ENCODE measurements at places on chromosomes 6 and 20.

GRCh38 chr20:49593466-49594142 is 25.7 kb upstream of the PTGIS start:
- DNase-seq: no peak

DNA sequence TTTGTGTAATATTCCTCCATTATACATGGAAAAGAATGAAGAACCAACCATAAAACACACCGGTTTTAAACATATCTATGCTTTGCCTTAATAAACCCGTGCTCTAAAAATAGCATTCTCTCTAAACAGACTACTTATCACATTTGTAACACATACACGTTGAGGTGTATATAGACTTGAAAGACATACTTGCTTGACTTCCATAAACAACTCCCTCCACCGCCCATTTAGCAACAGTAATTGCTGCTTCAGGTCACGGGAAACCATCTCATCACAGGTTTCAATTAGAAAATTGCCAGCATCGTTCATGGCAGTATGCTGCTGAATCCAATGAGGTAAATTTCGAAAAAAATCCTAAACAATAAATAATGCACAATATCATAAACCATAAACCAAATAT is 174.0 kb downstream of the SYNE1 start:
- no peak for DNase-seq

- no peak for DNase-seq
Observed at GRCh38 chr20:906703-907270, 9.3 kb downstream of the ANGPT4 start.

DNA sequence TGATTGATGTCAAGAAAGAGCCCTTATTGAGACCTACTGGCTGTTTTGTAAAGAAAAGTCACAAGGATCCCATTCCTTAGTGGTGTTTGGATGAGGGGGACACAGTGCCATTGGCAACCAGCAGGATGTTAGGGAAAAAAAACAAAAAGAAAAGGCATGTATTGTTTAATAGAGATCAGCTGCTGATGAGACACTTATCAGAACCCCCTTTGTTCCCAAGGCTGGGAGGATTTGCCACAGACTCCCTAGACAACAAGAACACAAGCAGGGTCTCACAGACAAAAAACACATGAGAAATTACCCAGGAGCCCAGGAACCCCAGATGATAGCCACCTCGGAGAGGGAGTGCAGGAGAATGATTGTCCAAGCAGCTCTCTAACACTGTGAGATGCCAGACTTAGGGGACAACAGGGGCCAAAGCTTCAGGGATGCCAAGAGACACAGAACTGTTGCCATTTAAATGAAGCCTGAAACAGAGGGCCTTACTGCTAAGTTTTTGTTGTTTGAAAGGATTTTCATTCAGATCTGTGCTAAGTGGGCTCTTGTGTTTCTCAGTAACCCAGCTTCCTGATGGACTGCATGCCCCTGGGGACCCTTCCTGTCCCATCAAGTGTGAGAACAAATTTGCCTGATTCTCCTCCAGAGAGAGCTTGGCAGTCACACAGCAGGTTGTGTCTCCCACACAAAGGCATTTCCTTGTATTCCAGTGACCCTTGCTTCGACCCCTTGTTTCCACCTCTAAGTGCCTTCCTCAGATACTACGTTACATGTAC is 48.7 kb upstream of the HEY2 start:
- DNase-seq: no peak

- DNase-seq: no peak
Observed at GRCh38 chr6:160949531-160949930, 42.0 kb upstream of the MAP3K4 start.

GRCh38 chr6:137494281-137494987 is at the start of gene OLIG3:
OLIG3 (minus strand) TSS chr6:137494394; CDS start chr6:137494170, 224 bp downstream.
- no peak for DNase-seq

DNA sequence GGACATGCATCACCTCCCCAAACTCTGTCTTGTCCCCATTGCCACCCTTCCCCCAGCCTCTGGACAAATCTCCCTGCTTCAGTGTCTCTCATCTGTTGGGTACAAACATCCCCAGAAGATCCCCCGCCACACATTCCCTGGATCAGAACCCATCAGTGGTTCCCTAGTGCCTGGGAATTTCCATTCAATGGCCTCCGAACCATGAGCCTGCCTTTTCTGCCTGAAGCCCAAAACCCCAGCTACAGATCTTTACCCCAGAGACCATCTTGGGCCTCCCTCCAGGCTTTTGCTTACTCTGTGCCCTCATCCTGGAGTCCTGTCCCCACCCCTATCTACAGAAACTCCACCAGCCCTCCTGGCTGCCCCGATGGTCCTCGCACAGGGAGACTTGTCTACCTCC is 78.1 kb downstream of the CDH26 start:
- no peak for DNase-seq

DNA sequence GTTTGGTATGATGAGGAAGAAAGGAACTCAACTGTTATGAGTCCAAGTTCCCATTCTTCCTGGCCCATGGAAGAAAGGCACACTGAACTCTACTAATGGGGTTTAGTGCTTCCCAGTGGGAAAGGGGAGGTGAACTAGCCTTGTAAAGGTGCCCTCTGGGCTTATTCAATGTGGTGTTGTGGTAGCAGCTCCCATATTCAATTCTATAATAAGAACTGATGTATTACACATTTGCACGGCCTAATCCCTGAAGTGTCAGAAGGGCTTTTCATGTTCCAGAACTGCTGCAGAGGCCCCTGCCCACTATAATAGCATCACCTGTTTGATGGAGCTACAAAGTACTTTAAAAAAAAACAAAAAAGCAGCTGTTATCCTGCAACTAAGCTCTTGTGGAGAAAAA is 17.1 kb downstream of the PRKN start:
- no peak for DNase-seq

GRCh38 chr6:105967917-105968602 is 118.1 kb upstream of the PRDM1 start:
- DNase-seq: no peak

GRCh38 chr20:46221256-46221833 is 87.0 kb downstream of the CDH22 start:
- no peak for DNase-seq

GRCh38 chr20:49231471-49231870 is 12.3 kb downstream of the DDX27 start:
- DNase-seq: no peak

GRCh38 chr20:11716239-11716944 is 201.3 kb upstream of the BTBD3 start:
- no peak for DNase-seq

GRCh38 chr6:151199991-151200390 is 39.8 kb upstream of the AKAP12 start:
- DNase-seq: peak; percentile 50

GRCh38 chr6:157689875-157690274 is 133.2 kb upstream of the SNX9 start:
- DNase-seq: no peak

- DNase-seq: no peak
Observed at GRCh38 chr6:33926451-33926850, 122.6 kb upstream of the MLN start.

DNA sequence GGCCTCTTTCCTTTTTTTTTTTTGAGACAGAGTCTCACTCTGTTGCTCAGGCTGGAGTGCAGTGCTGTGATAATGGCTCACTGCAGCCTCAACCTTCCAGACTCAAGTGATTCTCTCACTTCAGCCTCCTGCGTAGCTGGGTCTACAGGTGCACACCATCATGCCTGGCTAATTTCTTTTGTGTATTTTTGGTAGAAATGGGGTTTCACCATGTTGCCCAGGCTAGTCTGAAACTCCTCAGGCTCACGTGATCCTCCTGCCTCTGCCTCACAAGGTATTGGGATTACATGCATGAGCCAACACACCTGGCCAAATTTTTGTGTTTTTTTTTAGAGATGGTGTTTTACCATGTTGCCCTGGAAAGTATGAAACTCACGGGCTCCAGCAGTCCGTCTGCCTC is 29.3 kb downstream of the SRC start:
- DNase-seq: no peak

DNA sequence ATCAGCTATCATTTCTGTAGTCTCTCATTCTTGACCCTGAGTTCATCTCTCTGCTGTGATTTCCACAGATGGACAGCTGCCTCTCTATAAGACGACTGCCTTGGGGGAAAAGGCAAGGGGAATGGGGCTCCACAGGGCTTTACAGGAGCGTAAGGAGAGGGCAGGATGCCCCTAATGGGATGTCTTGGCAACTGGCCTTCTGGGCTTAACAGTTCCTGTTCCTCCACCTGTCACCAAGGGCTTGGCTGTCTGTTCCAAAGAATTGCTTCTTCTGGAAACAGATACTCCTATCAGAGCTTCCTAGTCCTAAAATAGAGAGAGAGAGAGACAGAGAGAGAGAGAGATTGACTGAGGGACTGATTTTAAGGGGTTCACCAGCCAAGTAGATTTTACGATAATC is 181.9 kb downstream of the TMEM200A start:
- DNase-seq: no peak

- DNase-seq: no peak
Observed at GRCh38 chr6:139475241-139475640, 100.8 kb upstream of the CITED2 start.

DNA sequence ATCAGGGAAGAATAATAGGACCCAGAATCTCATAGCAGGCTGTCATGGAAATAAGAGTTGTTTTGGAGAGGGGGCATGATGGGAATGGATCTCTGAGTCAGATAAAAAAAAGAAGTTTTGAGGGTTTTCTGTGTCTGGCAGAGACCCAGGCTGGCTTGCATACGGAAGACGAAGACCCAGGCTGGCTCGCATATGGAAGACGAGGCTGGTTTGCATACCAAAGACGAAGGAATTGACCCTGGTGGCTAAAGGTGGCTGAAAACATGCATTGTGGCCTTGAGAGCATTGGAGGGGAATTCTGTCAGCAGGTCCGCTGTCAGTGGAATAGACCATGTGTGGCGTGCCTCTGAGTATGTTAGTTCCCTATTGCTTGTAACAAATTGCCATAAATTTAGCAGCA is 335.1 kb downstream of the BTBD3 start:
- DNase-seq: no peak

GRCh38 chr6:78947529-78947928 is 80.2 kb downstream of the IRAK1BP1 start:
- DNase-seq: no peak

DNA sequence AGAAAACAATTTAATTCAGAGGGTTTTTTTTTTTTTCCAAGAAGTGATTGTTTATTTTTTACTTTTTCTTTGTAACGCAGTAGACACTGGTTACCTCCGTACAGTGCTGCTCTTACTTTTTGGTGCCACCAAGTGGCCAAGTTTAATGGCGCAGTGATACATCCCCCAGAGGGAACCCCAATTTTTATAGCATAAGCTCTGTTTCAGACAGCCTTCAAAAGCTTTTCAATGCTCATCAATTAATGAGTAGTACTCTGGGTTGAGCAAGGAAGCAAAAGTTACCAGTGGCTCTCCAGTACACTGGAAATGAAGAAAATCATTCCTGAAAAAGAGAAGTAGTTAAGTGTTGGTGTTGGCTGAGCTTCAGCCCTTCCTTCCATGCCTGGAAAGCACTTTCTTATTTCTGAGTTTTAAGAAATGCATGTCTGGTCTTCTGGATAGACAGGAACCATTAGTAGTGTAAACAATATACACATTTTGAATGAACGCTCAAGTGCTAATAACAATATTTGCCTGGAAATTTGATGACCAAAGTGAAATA is 129.1 kb upstream of the SMLR1 start:
- no peak for DNase-seq

DNA sequence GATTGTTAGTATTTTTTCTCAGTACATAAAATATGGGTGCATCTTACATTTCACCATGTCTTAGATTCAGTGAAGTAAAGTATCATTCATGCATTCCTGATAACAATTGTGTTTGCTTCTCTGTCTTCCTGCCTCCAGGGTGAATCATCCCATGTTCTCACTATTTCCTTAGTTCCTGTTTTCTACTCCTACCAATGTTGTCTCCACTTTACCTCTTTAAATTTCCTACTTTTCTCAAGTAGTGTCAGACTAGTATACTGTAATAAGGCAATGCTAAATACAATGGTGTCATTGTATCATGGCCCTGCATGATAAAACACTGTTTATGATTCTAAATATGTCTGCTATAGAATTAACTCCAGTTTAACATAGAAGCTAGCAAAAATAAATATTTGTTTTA is 37.4 kb upstream of the GABRR1 start:
- DNase-seq: no peak

- DNase-seq: no peak
Observed at GRCh38 chr20:37977786-37978185, 55.5 kb downstream of the TTI1 start.

DNA sequence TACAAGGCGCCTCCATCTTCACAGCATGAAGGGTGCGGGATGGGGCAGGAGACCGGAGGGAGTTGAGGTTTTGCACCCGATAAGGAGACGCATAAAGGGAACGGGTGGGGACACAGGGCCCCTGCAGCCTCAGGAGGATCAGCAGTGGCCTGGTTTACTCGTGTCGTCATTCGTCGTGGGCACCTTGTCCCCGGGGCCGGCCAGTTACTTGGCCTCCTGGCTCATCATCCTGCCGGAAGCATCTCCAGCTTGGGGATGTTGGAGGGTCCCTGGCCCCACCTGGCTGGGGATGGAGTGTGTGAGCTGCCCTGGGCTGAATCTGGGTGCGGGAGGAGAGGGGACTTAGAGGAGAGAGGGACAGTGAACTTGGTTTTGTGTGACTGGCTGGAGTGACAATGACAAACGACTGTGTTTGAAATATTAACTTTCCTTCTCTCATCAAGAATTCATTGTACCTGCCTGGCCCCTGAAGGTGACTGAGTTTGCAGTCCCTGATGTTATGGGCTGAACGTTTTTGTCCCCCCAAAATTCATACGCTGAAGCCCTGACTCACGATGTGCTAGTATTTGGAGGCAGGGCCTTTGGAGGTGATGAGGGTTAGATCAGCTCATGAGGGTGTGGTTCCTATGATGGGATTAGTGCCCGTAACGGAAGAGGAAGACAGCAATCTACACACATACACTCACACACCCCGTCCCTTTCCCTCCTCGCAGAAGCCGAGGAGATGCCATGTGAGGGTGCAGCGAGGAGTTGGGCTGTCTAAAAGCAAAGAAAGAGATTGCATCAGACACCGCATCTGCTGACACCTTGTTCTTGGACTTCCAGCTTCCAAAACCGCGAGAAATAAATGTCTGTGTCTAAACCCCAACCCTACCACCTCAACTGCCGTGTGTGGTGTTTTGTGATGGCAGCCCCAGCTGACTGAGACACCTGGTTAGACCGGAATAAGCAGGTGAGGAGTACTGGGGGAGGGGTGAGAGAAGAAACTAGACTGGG is 65.0 kb upstream of the MAP3K4 start:
- DNase-seq: no peak

DNA sequence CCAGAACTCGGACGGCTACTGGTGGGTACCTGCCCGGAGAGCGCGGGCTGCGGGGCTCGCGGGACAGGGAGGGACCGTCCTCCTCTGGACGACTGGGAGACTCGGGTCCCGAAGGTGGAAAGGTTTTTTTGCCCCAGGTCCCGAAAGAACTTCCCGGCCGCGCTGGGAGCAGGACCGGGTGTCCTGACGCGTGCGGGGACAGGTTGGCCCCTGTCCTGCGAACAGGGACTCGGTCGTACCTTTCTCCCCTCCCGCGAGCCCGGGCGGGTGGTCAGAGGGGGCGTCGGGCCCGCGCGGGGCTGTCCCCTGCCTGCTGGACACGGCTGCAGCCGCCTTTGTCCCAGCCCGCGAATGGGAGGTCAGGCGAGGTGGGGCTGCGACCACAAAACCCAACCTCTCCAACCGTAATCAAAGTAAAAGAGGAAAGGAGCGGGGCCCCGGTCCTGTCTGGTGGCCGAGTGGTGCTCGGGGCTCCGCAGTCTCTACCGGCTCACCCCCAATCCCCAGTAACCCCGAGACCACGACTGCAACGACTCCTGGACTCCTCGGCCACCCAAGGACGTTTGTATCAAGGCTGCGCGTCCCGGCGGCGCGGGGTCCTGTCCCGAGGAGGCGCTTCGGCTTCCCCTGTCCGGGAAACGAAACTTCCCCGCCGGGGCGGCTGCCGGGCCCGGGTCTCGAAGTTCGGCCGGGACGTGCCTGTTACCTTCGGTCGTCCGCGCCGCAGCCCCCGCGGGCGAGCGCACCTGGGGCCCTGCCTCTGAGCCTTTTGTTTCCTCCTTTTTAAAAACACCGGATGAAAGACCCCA is 798 bp downstream of the DSP start:
- DNase-seq: no peak
